Right atrium auricular region (tissue), 2 donors: ENCODE measurements at places on chromosomes 2 and 18.

GRCh38 chr2:13390676-13391075, 673.9 kb downstream of the TRIB2 start:
- DNase-seq, result no peak

DNA sequence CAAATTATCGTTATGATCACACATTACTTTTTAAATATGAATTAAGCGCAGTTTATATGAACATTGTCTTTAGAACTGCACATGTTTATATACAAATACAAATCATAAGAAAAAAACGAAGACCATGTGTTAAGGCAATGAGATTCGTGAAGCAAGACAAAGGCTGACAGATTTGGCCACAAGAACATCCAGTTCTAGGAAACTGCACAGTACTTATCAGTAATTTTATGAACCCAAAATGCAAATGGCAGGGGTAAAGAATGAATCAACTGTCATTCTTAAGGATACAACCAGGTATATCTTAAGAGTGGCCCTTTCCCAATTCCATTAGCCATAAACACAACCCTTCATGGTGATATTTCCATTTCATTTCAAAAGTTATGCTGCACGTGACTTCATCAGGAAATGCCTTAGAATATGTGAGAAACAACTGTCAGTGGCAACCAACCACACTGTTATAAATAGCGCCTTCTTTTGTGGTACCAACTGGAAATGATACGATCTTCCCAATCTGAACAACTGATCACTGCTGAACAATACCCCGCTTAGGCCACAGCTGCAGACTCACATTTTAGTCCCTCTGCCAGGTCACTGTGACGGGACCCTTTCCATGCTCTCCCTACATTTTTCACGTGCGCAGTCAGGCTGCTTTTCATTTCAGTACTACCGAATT, 144.9 kb downstream of the L3MBTL4 start:
- no peak for DNase-seq

DNA sequence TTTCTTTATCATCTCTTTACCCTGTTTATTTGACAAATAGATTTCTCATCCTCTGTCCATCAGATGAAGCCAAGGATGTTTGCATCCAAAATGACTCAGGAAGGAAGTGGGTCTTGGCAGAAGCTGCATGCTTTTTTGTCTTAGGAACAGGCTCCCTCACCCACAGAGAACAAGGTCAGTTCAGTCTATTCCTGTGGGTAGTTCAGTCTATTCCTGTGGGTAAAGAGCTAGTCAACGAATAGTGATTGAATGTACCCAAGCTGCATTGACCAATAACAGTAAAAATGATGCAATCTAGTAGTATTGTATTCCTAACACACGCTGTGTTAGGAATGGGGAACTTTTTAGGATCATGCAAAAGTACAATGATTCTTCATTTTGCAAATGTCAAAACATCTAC, 290.8 kb upstream of the TANK start:
- no peak for DNase-seq

GRCh38 chr18:74351354-74351753, 35.7 kb downstream of the C18orf63 start:
- DNase-seq, result no peak
